Upper lobe of right lung (tissue), 1 donor: ENCODE measurements at places on chromosomes 1 and 21. TPM values are rescaled to one million over a fixed set of nuclear protein-coding genes. Genes with fewer than 3 reads are reported as not detected.

The NUDT4B gene
- total RNA-seq: 1.8 TPM

GRCh38 chr1:66439031-66439740, 94.8 kb upstream of the SGIP1 start:
- H3K4me3 ChIP-seq: no peak overlapping the region
- DNase-seq: no peak
- peak overlapping the region; percentile 38 for H3K27ac ChIP-seq
- H3K27me3 ChIP-seq: no peaks in the 10 kb centered on the region
- H3K36me3 ChIP-seq: no peaks in the 10 kb centered on the region
- no peaks in the 10 kb centered on the region for H3K4me1 ChIP-seq

The TFF3 gene
- total RNA-seq: 19.6 TPM

The SLC26A9 gene
- 21.7 TPM for total RNA-seq

- no peaks in the 10 kb centered on the region for H3K27me3 ChIP-seq
- H3K27ac ChIP-seq: no peak overlapping the region
These were observed 67.8 kb downstream of the EPB41 start for GRCh38 chr1:28982198-28982597.

DNA sequence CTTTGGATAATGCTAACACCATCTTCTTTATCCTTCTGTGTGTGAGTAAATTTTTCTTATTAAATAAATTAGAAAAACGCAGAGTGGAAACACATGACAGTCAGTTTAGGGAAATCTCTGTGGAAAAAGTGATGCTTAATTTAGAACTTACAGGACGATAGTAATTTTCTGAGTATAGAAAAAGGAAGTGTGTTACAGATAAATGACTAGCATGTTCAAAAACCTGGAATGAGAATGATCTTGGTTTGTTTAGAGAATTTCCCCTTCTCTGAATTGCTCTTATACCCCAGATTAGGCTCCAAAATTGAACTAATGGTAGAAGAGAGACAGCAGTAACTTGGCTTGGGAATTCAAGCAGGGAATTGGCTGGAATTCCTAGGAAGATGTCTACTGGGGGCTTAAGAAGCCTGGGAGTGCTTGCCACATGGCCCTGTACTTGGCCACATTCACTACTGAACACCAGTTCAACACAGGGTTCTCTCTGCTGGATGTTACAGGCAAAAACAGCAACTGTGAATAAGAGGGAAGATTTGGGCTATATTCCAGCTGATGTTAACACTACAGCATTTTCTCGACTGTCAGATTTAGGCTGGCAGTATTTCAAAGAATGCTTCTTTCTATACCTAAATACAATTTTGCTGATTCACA, 1004.2 kb downstream of the TTLL7 start:
- H3K27me3 ChIP-seq: no peaks in the 10 kb centered on the region
- no peak overlapping the region for H3K4me3 ChIP-seq
- no peaks in the 10 kb centered on the region for H3K4me1 ChIP-seq
- H3K27ac ChIP-seq: no peak overlapping the region

- no peaks in the 10 kb centered on the region for H3K36me3 ChIP-seq
- no peak for DNase-seq
- no peaks in the 10 kb centered on the region for H3K4me1 ChIP-seq
- peaks cover 6% of the 10 kb centered on the region for H3K27me3 ChIP-seq
- H3K27ac ChIP-seq: no peak overlapping the region
These were observed 27.8 kb upstream of the FOXE3 start for GRCh38 chr1:47388030-47388890.
